ENCODE measurements at places on chromosomes 2 and 18.
A peak's percentile ranks its signal among the peaks of the same experiment; 100 is the strongest.

- DNase-seq, result no peak
Measured at GRCh38 chr2:109206569-109207146, 77.7 kb downstream of the SH3RF3 start.

DNA sequence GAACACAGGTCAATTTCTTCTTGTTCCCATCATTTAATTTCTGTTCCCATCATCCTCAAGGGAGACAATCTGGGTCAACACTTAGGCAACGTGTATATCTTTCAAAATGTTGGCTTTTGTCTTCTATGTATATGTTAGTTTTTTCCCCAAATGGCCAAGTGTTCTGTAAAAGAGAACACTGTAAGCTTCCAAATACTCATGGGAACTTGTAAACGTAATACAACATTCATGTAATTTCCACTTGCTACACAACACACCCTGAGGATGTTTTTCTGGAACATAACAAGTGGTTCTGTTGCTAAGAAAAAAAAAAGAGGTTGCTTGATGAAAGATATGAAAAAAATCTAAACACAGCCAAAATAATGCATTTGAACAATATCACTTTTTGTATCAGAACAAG lies 149.1 kb downstream of the ATAD2B start:
- DNase-seq, result no peak

DNA sequence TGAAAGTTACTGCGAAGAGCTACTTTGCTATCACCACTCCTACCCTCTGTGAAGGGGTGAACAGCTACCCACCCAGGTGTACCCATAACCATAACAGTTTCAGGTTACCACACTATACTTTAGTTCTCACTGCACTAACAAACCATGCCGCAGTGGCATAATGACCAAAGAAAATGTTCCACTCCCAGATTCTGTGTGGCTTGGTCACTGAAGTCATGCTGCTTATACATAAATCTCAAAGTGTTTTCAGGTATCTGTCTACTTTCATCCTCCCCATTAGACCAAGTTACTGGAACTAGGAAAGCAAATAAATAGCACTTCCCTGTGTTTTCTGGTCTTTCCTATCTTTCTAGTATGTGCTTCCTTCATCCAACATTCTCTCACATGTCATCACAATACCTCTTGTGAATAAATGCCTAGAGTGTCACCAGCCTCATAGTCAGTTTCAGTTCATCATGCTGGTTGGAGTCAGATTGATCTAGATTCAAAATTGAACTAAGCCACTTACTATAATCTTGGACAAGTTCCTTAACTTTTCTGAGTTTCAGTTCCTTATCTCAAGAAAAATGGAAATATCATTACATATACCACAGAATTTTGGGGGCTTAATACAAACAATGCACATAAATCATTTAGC lies 293.6 kb downstream of the FSIP2 start:
- DNase-seq, result no peak

GRCh38 chr2:36705326-36706020 lies 9.0 kb downstream of the VIT start:
- no peak for DNase-seq

GRCh38 chr2:94987074-94988020 lies 38.2 kb upstream of the MAL start:
- DNase-seq, result no peak

DNA sequence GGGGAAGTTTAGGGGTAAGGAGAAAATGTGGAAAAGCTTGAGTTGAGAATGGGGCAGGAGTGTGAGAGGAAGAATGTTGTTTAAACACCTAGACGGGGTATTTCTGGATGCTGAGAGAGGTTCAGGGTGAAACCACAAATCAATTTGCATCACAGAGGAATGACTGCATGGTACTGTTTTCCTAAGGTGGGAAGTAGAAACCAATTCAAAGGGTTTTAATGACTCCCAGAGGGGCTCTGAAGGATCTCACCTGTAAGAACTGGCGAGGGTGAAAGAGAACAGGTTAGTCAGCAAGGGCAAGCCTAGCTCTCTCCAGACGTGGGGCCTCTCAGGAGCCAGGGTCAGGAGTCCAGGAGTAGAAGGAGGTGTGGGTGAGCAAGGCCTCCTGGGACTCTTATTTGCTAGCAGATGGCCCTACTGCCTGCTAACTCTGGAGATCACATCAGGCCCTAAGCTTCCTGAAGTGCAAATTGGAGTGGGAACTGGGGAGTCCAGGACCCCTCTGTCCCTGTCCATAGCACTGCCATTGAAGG lies 133.0 kb upstream of the CELF4 start:
- no peak for DNase-seq

DNA sequence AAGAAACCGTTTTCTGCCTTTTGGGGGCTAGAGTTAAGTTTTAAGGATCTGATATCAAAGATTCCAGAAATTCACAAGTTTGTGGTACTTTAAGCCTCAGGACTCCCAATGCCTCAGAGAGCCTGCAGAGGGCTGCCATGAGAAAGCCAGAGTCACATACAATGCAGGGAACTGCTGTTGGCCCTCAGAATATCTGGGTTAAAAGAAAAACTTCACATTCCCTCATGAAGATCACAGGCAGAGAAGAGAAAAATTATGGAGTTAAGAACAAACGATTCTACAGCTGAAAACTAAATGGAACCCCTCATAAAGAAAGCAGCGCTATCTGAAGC lies 39.5 kb downstream of the HDAC4 start:
- DNase-seq, result no peak

GRCh38 chr2:155372969-155373368 lies 674.5 kb downstream of the KCNJ3 start:
- DNase-seq, result peak; percentile 0

- no peak for DNase-seq
Measured at GRCh38 chr18:62245699-62246098, 58.6 kb downstream of the RELCH start.

DNA sequence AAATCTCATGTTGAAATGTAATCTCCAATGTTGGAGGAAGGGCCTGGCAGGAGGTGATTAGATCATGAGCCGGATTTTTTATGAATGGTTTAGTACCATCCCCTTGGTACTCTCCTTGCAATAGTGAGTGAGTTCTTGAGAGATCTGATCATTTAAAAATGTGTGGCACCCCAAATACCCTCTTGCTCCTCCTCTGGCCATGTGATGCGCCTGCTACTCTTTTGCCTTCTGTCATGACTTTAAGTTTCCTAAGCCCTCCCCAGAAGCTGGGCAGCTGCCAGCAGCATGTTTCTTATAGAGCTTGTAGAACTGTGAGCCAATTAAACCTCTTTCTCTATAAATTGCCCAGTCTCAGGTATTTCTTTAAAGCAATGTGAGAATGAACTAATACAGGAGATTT lies 72.6 kb upstream of the FIGN start:
- no peak for DNase-seq

DNA sequence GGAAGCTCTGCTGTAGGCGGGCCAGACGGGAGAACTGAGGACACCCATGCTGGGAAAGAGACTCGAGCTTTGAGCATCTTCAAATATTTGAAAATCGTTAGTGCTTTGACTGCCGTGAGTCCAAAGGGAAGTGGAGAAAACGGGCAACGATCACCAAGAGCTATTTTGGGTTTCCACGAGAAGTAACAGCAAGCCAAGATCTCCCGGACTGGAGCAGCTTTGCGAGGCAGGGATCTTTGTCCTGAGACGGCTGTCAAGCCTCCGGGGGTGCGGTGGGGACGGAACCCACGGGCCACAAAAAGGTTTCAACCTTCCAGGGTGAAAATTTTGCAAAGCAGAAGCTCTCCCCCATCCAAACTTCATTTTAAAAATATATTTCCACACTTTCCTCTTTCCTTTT lies 195.8 kb downstream of the NDUFA10 start:
- DNase-seq, result no peak

GRCh38 chr2:183035954-183036669 lies 2.1 kb downstream of the NCKAP1 start:
- no peak for DNase-seq

GRCh38 chr2:23534771-23535170 lies 149.8 kb downstream of the KLHL29 start:
- no peak for DNase-seq

DNA sequence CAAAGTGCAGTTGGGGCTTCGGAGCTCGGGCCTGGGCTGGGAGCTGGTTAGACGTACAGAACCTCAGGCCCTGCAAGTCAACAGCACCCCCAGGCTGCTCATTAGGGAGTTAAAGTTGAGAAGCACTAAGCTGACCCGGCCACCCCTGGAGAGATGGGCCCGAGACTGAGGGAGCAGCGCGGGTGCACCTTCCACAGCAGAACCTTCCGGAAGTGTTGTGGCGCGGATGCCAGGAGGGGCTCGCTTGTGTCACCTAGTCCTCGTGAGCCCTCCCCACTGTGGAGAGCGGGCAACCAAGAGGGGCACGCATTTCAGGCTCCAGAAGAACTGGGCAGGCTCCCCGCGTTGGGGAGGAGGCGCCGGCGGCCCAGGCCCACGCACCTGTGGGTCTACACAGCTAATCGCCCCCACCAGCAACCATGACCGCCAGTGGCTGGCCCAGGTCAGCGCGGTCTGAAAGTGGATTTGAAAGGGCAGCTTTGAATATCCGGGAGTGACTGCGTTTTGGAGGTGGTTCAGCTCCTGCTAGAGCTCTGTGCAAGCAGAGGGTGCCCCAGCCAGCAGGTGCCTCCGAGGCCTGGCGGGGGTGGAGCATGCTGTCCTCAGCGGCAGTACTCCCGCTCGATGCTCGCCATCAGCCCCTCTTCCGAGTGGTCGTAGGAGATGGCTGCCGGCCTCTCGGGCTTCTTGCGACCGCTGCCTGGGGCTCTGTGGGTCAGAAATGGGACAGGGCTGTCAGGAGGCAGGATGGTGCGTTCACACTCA lies 15.1 kb downstream of the KLF11 start:
- DNase-seq, result no peak

GRCh38 chr2:3065928-3066327 lies 311.7 kb downstream of the EIPR1 start:
- no peak for DNase-seq

DNA sequence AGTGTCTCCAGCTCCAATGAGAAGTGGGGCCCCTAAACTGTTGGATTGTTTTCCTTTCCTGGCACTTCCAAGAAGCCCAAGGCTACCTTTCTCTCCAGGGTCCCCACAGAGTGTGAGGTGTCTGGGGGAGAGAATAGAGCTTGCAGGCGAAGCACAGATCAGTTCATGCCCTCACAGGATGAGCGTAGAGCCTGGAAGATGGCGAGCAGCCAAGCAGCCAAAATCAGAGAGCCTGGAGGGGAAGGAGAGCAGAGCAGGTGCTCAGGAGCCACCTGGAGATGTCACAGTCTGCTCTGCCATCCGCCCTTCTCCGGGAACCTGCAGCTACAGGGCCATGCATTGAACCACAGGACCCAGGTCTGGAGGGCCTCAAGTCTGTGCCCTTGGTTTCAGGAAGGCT lies 54.7 kb upstream of the TCF7L1 start:
- DNase-seq, result no peak

GRCh38 chr2:58448065-58448507 lies 207.0 kb upstream of the FANCL start:
- peak; percentile 71 for DNase-seq

DNA sequence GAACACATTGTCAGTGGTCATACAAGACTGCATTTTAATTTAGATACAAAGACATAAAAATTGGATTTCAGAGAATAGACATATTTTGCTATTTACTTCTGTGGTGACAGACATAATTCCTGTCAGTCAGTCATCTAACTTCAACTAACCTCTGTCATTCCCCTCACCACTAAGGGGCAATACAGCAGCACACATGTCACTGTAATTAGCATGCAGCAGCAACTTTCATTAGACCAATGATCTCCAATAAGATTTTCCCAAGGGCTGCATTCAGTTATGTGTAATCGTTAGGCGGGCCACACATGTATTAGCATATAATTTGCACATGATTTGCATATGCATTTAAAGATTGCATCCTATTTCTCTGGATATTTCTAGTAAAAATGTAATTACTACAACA lies 624.5 kb downstream of the NR4A2 start:
- DNase-seq, result peak; percentile 4

- DNase-seq, result no peak
Measured at GRCh38 chr2:8215159-8215863, 466.5 kb upstream of the ID2 start.

- DNase-seq, result no peak
Measured at GRCh38 chr2:235678712-235679111, 184.9 kb downstream of the AGAP1 start.

- DNase-seq, result no peak
Measured at GRCh38 chr2:113376913-113377445, 60.5 kb upstream of the ZNG1B start.

DNA sequence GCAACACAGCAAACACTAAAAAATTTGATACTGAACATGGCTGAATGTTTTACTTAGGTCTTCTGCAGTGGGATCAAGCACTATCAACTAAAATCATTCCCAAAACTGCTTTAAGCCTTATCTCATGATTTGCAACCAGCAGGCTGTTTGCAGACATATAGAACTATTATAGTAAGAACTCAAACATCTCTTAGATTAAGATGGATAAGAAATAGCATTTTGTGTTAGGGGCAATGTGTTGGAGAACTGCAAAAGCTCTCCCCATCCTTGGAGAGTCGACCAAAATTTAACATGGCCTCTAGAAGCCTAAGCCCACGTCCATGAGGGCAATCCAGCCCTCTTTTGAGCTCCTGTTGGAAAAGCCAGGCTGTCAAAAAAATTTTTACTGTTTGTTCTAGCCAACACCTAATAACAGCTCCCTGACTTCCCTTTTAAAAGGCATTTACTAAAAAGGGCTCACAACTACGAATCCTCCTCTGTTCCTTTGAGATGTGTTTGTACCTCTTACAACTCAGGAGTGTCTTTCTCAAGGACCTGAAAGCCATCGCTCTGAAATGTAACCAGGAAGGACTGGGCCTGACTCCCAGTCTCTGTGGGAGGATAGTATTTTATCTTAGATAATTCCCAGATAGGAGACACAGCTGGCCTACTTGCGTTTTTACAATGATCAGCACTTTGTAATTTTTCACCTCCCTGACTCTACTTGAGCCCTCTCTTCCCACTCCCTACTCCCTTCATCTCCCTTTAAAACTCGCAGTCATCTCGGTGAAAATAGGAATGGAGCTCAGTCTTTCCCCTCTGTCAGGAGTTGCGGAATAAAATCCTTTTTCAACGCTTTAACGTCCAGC lies 1.4 kb downstream of the KRCC1 start:
- no peak for DNase-seq

GRCh38 chr2:215362562-215362904 lies 50.7 kb downstream of the ATIC start:
- DNase-seq, result no peak

- no peak for DNase-seq
Measured at GRCh38 chr18:11906176-11906575, 1.9 kb downstream of the MPPE1 start.

Measured in NCI-H1436 (cell line).